AG04450 (cell line): ENCODE measurements at places on chromosomes 13 and 19.

GRCh38 chr13:31824705-31825517 is 85.6 kb downstream of the RXFP2 start:
- DNase-seq: no peak

DNA sequence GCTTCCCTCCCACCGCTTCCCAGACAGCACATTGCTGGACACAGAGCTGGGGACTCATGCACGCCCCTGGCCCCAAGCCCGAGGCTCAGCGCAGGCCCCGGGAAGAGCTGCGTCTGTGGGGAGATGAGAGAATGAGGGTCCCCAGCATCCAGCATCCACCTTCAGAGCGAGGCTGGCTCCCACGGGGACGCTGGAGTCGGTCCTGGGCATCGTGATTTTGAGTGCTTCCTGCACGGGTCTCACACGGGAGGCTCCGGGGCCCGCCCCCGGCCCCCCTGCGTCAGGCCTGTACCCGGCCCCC is 4.7 kb downstream of the NCLN start:
- no peak for DNase-seq

GRCh38 chr19:54478677-54479266 is 5.7 kb upstream of the CDC42EP5 start:
- no peak for DNase-seq

DNA sequence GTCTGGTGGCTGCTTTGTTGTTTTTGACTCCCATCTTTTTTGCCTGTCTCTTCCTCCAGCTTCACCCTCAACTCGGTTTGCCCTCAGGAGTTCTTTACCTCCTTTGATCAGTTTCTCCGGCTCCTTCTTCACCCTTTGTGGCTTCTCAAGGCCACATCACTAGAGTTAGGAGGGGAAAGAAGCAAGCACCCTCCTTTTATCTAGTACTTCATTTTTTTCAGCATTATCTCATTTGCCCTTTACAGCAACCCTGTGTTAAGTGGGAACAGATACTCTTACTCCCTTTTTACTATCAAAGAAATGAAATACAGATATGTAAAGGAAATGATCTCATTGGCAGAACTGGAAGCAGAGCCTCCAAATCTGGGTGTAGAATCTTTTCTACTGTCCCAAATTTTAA is 26.9 kb downstream of the RAP2A start:
- no peak for DNase-seq

- DNase-seq: no peak
Observed at GRCh38 chr13:99353836-99354235, 46.6 kb upstream of the GPR183 start.

DNA sequence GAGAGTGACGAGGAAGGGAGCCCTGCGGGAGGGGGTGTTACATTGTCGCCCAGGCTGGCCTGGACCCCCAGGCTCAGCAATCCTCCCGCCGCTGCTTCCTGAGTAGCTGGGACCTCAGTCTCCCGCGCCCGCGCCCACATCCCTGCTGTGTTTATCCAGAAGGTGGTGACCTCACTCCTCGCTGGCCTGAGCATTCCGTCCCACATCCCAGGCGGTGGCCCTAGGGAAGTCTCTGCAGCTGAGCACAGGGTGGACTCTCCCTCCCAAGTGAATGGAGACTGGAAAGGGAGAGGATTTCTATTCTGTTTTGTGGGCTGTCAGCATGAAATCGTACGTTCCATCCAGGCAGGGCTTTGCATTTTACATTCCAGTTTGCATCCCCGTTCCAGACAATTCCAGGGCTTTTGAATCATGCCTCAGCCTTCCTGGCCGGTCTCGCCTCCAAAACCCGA is 401 bp upstream of the ZNF765 start:
- no peak for DNase-seq

GRCh38 chr19:56637976-56638555 is 4.9 kb upstream of the SMIM17 start:
- DNase-seq: peak; percentile 21

DNA sequence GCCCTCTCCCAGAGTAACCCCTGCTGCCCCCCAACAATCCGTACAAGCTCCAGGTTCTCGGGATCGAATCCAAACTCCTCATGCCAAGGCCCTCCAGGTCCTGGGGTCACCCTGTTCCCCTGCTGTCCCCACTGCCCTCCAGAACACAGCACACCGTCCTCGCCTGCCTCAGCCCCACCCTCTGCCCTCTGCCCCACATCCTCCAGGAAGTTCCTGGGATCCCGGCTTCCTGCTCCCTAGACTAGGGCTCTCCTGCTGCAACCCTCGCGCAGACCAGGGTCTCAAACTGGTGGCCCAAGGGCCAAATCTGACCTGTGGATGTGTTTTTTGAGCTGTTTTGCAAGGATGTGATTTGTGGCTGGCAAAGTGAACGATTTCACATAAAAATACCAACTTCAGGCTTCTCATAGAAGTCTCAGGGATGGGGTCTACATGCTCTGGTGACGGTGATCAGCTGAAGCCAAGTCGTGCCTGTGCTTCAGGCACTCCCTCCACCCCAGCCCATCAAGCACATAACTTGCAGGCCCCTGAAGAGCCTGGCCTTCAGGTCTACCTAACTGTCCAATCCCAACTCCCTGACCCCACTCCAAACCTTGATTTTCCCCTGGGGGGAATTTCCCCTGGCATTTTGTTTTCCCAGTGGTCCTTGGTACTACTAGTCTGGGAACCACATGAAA is 1.8 kb downstream of the RABAC1 start:
- DNase-seq: no peak

DNA sequence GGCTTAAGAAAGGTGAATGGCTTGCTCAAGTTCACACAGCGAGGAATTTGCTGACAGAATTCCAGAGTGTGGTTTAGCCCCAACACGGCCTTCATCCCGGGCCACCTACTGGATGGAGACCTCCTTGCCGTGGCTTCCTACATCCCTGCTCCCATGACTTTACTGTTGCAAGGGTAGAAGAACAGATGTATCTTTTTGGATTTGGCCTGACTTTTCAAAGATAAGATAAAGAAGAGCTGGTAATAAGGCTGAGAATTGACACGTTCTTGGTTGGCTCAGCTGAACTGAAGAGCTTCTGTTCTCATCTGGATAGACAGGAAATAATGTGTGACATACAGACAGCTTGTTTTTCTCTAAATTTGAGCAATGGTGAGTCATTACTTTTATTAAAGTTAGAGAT is 113.1 kb downstream of the KLF5 start:
- DNase-seq: no peak

DNA sequence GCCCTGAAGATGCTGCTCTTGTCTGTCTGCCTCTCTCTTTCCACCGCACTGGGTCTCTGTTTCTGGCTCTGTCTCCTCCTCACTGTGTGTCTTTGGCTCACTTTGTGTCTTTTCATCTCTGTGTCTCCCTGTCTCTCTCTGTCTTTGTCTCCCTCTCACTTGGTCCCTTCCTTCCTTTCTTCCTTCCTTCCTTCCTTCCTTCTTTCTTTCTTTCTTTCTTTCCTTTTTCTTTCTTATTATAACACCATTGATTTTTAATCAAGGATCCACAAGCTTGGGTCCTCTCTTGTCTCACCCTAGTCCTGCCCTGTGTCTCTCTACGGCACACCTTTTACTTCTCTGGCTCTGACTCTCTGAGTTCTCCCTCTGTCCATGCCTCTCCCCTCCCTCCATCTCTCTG is 14.3 kb downstream of the CD177 start:
- DNase-seq: no peak

- DNase-seq: no peak
Observed at GRCh38 chr13:50339271-50339670, 324.0 kb downstream of the KCNRG start.

GRCh38 chr13:111184458-111185401 is 69.6 kb downstream of the ARHGEF7 start:
- no peak for DNase-seq

- DNase-seq: no peak
Observed at GRCh38 chr13:103895835-103896531, 829.8 kb upstream of the SLC10A2 start.

DNA sequence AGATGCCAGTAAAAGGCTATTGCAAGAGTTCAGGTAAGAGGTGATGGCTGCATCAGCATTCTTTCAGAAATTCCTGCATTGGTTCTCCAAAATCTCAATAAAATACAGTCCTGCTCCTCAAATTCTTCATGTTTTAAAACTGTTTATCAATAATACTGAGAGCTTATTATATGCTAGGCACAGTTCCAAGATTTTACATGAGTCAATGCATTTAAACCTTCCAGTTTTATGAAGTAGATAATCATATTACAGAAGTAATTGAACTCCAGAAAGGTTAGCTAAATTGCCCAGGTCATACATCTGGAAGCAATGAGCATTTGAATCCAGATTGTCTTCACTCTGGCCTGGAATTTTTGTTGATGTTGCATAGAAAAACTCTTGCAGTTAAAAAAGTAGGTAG is 282.9 kb upstream of the SLITRK6 start:
- DNase-seq: no peak

- DNase-seq: no peak
Observed at GRCh38 chr13:71864986-71865873, 1.8 kb downstream of the DACH1 start.

GRCh38 chr19:903266-903797 is 9.7 kb downstream of the R3HDM4 start:
- DNase-seq: no peak
